Gastrocnemius medialis (tissue), 4 donors: ENCODE measurements at places on chromosomes 6 and 20.

DNA sequence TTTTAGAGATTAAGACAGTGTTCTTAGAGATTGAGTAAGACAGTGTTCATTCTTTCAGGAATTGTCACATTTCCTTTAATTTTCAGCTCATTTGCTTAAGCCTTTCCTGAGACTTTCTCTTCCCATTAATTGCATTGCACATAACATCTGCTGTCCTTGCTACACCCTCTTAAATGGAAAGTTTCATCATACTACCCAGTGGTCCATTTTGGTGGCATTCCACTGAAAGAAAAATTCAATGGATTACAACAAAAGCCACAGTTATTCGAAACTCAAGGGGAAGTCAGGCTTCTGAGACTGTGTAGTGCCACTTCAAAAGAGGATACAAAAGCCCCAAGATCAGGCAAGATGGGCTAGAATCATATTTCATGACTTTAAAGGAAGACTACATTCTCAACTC lies 64.0 kb downstream of the RSPO3 start:
- no peak for DNase-seq

GRCh38 chr20:3812975-3813847 lies 7.1 kb upstream of the AP5S1 start:
- DNase-seq = no peak

- no peak for DNase-seq
These were observed 194.2 kb downstream of the KHDC1L start for GRCh38 chr6:73030791-73031782.

DNA sequence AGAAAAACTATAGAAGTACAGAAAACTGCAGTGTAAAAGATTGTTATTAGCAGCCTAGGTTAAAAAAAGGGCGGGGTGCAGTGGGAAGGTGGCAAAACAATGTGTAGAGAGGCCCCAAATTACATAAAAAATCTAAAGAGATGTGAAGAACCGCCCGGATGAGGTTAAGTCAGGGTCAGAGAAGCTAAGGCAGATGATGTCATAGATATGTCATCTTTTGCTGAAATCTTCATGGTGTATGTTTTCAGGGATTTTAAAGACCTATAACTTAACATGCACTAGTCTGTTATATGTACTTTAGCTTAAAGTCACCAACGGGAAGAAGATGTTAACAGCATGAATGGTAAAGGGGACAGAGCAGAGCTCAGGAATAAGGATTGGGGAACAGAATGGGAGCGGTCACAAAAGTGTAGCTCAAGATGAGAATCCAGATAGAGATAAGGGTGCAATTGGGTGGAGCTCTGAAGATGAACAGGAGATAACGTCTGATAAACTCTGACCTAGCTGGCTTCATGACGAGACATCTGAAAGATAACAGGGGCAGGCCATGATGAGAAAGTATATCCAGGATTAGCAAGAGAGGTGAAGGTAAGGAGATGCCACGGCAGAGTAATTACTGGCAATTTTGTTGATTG lies 83.4 kb downstream of the TFAP2A start:
- DNase-seq = no peak

DNA sequence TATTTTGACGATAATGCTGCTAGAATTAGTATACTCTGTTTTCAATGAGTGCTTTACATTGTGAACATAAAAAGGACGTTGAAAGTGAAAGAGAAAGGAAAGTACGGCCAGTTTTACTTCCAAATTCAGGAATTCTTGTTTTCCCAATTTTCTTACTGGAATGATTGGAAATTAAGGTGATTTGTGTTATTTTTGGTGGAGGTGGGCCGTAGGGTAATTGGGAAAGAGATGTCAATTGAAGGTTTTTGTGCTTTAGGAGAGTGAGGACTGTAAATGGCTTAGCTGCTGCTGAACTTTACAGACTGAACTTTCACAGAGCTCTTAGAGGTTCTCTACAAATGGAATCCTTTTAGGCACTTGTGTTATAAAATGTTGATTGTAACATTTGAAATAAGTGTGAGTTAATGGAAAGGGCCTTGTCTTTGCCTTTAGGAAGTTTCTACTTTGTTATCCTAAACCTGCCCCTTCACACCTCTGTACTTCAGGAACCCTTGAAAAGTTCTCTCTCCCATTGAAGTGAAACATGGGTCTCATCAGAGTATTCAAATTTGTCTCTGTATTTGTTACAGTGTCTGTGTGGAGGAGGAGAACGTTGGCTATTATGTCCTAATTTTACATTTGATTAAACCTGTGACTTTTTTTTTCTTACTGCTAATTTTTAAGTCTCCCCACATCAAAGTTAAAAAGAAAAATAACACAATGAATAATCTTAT lies 256.4 kb downstream of the ARID1B start:
- DNase-seq = no peak

- DNase-seq = no peak
These were observed 104.7 kb upstream of the IFNGR1 start for GRCh38 chr6:137323860-137324259.

DNA sequence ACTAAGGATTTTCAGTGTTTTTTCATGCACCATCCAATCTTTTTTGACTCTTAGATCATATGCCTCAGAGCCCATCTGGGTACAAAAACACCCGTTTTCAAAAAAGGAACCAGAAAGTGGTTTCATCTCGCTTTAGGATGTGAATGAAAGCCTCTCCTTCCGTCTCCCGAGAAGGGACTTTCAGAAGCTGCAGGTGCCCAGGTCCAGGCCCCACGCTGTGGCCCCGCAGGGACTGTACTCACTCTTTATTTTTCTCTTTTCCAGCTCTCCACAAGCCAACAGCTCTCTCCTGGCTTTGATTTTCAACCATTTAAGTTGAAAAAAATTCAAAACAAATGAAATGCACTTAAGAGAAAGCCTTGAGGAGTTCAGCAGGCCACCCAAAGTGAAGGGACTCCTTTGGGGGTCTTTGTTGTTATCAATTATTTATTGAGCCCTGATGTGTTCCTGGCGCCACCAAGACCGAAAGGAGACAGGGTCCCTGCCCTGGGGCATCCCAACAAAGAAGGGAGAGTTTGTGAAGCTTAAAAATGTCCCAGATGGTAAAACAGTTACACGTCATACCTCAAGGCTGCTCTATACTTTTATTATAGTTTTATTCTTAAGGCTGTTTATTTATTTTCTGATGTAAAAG lies 467.3 kb downstream of the PREX1 start:
- DNase-seq = no peak

DNA sequence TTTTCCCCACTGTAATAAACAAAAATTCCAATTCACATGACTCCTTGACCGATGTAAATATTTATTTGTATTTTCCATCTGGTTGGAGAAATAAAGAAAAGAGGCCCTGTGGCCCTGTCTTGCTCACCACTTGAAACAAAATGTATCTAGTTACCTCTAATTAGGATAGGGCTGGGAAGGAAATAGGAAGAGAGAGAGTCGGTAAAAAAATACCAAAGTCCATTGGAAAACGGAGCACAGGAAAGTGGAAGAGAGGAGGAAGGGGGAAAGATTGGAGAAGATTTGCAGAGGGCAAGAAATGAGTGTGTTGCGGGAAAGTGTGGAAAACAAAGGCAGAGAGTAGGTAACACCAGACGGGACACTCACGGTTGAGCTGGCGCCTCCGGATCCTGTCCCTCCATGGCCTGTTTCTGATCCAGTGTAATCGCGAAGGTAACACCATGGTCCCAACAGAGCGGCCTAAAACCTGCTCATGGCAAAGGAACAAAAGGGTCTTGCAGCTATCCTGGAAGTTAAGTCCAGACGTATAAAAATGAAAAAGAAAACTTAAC lies 105.8 kb upstream of the RIPOR2 start:
- no peak for DNase-seq

DNA sequence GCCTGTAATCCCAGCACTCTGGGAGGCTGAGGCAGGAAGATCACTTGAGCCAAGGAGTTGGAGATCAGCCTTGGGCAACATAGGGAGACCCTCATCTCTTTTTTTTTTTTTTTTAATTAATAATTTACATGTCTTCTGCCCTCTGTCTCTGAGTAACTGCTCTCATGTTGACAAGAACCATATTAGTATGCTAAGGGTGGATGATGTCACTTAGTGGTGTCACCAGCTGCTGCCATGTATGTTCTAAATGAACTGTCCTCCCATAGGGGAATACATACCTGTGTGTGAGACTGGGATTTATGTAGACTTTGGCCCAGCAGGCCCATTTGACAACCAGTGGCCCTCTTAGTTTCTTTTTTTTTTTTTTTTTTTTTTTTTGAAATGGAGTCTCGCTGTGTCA lies 65.6 kb downstream of the SCAND1 start:
- no peak for DNase-seq
